AG04450 (cell line): ENCODE measurements at places on chromosomes 7 and 10.

DNA sequence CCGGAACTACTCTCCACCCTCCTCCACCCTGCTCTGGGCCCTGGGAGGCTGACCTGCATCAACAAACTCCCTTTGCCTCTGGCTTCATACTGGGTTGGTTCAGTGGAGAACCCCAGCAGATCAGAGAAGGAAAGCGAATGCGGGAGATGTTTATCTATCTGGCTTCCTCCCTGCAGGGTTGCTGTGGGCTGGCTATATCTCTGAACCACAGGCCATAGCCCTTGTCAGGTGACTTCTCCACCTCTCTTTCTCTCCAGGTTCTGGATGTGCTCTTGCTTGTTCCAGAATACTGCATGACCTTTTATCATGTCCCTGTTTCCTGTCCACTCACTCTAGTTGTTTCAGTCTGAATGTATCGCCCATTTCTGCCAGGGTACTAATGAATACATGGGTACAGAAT lies 51.7 kb upstream of the IFRD1 start:
- no peak for DNase-seq

GRCh38 chr7:93171606-93172226 lies 23.5 kb upstream of the SAMD9L start:
- DNase-seq: no peak

GRCh38 chr10:75950997-75951589 lies 519.7 kb downstream of the LRMDA start:
- no peak for DNase-seq

DNA sequence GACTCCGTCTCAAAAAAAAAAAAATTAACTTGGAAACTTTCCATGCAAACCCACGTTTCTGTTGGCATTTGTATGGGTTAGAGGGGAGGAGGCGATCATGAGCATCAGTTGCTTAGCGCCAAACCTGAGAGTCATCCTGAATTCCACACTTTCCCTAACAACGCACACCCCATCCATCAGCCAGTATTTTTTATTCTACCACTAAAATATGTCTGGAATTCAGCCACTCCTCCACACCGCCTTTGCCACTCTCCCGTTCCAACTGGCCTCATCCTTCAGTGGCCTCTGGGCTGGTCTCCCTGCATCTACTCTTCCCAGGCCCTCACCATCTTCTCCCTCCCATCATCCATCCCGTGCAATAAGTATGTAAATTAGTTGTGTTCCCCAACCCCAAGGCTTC lies 4.7 kb upstream of the LMBR1 start:
- DNase-seq: no peak

DNA sequence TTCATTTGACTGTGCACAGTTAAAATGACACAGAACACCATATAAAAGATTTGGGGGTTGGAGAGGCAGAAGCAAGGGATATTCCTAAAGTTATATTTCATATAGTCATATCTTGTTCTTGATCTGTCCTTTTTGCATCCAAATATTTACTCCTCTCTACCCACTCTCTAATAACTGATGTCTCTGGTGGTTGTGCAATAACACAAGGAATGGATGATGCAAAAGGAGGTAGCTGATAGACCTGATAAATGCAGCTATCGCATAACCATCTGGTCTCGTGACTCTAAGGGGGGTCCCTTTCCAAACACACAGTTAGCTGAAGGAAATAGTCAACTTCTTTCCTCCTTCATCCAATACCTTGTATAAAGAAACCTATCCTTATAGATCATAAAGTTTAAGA lies 123.1 kb downstream of the POLR1F start:
- DNase-seq: no peak

- DNase-seq: no peak
These were observed 8.4 kb downstream of the PLCE1 start for GRCh38 chr10:94002156-94002555.

- peak; percentile 39 for DNase-seq
These were observed 98.8 kb downstream of the CACNB2 start for GRCh38 chr10:18238870-18239485.

DNA sequence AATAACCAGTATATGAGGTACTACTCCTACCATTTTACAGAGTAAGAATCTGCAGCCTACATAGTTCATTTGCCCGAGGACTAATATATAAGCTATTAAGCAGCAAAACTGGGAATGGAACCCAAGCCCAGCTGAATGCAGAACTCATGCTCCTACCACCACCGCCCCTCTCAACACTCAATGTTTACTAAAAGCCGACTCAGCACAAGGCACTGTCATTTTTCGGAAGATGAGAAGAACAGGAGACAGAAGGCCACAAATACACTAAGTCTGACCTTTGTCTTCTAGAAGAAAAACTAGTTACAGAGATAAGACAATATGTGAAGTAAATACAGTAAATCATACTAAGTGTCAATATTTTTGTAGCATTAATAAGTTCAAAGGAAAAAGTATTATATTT lies 40.6 kb upstream of the SLIT1 start:
- no peak for DNase-seq
